Memory B cell (primary cell): ENCODE measurements at places on chromosomes 1 and 21.
A peak's percentile ranks its signal among the peaks of the same experiment; 100 is the strongest.

GRCh38 chr1:115666702-115667101 lies 24.9 kb downstream of the VANGL1 start:
- no peak for DNase-seq

GRCh38 chr21:35716876-35717565 lies 343.3 kb downstream of the SETD4 start:
- no peak for DNase-seq

DNA sequence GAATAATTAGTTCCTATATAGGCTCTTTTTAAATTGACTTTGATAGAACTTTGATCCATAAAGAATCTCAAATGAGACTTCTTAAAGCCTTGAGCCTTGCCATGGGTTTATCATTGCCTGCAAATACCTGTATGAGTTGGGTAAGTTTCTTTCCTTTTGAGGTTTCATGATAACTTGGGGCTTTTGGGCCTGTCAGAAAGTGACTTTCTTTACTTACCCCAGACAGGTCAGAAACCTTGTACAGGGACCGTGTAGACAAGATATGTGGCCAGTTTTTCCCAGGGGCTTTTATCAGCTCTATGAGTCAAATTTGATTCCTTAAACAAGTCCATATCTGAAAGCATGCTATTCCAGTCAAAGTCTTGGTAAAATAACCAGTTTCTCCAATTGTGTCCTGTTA lies 17.3 kb downstream of the KCTD3 start:
- DNase-seq, result no peak

GRCh38 chr1:193730017-193730416 lies 543.6 kb upstream of the B3GALT2 start:
- no peak for DNase-seq

GRCh38 chr1:31614414-31615005 lies 3.0 kb upstream of the HCRTR1 start:
- DNase-seq, result no peak

DNA sequence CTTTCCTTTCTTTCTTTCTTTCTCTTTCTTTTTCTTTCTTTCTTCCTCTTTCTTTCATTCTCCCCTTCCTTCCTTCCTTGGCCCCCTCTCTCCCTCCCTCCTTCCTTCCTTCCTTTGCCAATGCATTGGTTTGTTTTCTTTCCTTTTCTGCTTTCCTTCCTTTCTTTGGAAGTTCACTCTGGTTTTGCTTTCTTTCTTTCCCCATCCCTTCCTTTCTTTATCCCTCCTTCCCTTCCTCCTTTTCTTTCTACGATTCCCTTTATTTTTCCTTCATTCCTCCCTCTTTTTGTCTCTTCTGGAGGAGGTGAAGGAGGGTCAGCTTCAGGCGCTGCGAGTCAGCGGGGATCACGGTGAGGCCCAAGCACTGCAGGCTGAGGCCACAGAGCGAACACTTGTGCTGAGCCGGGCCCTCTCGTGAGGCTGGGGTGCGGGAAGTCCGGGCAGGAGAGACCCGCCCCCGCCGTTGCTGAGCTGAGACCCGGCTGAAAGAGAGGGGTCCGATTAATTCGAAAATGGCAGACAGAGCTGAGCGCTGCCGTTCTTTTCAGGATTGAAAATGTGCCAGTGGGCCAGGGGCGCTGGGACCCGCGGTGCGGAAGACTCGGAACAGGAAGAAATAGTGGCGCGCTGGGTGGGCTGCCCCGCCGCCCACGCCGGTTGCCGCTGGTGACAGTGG lies 1.5 kb downstream of the SIM2 start:
- DNase-seq, result no peak

- DNase-seq, result no peak
Measured at GRCh38 chr1:34879230-34879629, 19.7 kb upstream of the SMIM12 start.

DNA sequence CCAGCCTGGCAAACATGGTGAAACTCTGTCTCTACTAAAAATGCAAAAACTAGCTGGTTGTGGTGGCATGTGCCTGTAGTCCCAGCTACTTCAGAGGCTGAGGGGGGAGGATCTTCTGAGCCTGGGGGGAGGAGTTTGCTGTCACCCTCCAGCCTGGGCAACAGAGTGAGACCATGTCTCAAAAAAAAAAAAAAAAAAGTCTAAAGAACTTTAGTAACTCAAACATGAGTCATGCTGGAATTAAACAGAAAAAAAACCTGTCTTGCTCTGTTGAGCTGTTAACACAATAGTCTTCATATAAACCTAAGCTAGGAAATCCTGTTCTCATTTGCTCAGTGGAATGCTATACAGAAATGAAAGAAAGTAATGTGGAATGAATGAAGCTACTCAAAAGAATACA lies 16.7 kb upstream of the DISP1 start:
- DNase-seq, result peak; percentile 9

DNA sequence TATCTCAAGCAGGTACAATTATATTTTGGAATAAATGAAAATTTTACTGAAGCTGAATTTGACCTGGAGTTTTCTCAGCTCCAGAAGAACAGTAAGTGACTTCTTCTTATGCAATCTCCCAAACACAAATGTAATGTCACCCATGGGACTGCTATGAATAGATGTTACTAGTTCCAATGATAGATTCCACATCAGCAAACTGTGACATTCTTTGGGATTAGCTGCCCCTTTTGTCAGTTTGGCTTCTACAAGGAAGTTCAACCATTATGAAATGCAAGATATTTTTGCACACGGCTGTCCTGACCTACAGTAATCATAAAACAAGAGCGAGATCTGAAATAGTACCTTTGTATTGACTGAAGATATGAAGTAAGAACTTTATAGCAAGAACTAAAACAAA lies 27.8 kb upstream of the TSNAX start:
- no peak for DNase-seq

DNA sequence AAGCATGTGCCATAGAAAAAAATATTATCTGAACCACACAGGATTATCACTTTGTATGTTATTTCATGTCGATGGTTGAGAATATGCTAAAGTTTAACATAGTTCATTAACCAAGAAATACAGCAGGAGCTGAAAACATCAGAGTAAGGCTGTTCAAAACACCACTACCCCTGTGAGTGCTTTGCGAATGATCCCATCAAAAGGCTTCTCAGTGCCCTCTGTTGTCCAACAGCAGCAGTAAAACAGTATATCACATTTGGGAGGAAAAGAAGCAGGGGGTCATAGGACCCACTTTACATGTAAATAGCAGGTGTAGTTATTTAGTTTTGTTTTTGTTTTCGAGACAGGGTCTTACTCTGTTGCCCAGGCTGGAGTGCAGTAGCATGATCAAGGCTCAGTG lies 289.4 kb upstream of the FMN2 start:
- DNase-seq, result no peak

DNA sequence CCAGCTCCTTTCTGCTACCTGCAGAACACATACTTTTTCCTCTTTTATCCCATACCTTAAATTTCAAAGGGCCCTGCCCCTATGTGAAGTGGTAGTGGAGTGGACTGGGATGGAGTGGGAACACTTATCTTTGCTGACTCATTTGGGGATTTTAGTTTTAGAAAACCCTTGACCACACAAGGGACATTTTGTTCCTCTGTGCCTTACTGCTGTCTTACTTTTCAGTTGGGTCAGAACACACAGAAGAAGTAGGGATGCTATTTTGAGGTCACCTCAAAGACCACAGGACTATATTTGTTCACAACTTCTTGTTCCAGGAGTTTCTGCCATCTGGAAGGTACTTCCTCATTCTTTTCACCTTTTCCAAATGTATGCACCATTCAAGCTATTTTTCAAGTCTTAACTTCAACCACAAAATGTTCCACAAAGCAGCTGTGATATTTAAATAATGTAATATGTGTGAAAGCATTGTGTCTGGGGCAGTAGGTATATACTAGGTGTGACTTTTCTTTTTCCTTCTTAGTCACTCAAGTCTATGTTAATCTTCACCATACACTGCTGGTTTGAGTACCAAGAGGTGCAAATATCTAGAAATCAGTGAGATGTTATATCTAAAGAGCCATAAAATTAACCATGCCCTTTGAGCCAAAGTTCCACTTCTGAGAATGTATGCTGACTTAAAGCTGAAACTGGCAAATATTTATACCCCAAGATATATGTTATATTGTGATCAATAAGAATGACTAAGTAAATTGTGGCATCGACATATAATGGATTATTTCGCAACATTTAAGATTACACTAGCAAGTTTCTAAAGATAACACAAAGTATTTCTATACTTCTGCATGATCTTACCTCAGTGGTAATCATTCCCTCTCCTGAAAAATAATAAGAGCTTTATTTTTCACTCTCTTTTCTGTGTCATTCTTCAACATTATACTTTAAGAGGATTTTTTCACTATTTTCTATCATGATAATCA lies 308.5 kb downstream of the MRPL39 start:
- no peak for DNase-seq

DNA sequence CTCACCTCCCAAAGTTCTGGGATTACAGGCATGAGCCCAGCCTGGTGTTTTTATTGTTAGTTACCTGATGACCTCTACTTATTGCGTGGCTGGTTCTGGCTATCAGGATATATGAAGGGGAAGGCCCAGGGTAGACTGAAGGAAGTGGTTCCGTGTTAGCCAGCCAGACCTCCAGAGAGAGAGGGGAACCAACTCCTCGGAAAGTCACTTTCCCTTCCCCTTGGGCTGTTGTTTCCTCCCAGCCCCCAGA lies 2.5 kb upstream of the RCSD1 start:
- DNase-seq, result no peak

DNA sequence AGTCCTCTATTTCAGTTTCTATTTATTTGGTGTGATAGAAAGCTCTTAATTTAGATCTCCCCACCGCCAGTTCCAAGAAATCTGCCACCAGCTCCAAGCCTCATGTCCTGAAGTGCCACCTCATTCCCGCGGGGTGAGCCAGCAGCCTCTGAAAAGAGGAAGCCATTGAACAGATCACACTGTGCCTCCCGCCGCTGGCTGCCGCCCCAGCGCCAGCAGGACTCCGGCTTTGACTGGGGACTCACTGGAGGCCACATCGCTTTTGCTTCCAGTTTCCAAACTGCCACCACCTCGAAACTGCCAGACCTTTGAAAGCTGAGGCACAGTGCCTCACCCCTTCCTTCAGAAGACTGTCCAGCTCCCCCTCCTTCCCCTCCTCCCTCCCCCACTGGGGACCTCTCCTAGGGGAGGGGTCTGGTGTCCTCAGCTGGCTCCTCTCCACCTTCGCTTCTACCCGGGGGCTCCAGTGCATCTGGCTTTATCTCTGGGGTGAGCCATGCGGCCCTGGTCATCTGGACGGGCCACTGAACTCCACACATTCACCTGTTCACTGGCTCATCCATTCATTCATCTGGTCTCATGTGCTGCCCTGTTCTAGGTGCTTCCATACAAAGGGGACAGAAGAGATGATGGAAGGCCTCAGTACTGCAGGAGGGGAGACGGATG lies 58.9 kb downstream of the VPS26C start:
- peak; percentile 69 for DNase-seq

- DNase-seq, result no peak
Measured at GRCh38 chr1:19465123-19465522, 20.2 kb downstream of the CAPZB start.

DNA sequence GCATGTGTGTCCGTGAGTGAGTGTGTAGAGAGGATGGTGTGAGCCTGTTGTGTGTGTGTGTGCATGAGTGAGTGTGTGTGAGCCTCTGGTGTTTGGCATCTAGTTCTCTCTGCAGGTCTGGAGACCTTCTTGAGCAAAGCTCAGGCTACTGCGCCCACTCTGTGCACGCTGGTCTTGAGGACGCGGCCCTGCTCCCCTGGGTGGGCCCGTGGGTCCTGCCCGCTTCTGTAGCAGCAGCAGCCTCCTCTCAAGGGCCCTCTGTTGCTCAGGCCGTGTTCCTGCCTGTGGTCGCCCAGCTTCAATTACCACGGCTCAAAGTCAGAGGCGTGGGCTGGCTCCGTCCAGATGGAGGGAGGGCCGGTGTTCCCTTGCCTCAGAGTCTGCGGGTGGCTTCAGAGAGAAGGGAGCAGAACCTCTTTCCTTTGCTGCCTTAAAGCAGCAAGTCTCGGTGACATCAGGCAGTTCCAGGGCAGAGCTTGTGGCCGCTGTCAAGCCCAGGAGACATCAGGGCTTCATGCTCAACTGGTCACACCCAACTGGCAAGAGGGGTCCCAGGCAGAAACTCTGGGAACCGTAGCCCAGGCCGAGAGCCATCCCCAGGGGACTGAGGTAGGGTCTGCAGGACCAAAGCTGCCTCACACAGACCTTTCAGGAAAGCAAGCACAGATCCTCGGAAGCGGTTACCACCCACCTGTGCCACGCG lies 270.6 kb upstream of the VAMP3 start:
- DNase-seq, result no peak

GRCh38 chr1:84603223-84603622 lies 29.0 kb upstream of the CTBS start:
- no peak for DNase-seq

DNA sequence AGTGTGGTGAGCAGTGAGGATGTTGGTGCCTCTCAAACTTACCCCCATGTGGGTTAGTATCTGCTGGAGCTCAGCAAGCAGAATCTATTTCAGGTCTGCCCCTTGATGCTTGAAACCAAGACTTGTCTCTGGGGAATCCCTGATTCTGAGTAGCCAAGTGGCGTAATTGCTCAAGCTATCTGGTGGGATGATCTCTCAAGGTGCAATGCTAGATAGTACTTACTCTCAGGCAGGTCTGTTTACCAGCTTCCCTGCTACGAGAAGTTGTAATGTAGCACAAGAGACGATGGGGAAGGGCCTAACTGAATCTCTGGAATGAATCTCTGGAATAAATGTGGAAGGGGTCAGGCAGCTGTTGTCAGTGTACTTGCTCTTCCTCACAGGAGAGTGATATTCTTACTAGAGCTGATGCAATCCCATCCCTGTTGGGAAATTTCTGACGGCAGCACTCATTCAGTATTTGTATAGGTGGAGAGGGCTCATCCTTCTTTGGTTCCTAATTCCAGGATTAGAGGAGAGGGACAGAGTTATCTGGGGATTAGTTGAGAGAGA lies 65.4 kb downstream of the MACF1 start:
- no peak for DNase-seq

- DNase-seq, result no peak
Measured at GRCh38 chr1:65509912-65510680, 89.6 kb downstream of the LEPR start.

DNA sequence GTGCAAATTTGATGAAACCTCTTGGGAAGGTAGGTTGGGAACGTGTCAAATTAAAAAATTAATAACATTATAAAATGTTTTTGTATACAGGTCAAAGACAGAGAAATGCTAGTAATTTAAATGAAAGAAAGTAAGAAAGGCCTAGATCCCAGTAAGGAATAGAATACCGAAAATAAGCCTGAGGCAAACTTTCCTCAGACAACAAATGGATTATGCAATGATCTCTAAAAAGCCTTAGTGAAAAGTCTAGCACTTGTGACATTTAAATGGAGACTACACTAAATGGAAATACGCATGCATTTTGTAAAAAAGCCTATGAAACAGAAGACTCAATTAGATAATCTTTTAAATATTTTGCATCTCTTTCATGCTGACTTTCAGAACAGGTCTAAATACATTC lies 138.5 kb upstream of the ZNHIT6 start:
- DNase-seq, result no peak

- no peak for DNase-seq
Measured at GRCh38 chr1:90640325-90640724, 76.8 kb downstream of the BARHL2 start.
